ENCODE measurements at places on chromosomes 1 and 21.

- DNase-seq, result no peak
These were observed 49.2 kb downstream of the ASH1L start for GRCh38 chr1:155513300-155513916.

DNA sequence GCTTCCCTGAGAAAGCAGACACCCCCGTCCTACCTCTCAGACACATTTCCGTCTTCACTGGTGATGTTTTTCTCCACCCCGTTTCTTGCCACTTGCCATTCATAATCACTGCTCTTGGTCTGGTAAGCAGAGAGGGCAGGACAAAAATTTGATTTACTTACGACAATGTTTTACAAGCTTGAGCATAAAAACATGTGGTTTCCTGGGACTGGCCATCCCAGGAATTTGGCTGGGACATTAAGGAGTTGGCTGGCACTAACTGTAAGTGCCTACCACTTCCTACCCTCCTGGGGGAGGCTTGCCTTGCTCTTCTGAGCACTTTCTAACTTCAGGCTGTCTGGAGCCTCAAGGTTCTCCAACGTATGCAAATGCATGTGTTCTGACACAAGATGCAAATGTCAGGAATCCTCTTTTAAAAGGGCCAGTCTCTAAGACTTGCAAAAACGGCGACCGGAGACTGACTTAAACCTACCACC is 24.2 kb downstream of the ZBTB18 start:
- DNase-seq, result no peak

DNA sequence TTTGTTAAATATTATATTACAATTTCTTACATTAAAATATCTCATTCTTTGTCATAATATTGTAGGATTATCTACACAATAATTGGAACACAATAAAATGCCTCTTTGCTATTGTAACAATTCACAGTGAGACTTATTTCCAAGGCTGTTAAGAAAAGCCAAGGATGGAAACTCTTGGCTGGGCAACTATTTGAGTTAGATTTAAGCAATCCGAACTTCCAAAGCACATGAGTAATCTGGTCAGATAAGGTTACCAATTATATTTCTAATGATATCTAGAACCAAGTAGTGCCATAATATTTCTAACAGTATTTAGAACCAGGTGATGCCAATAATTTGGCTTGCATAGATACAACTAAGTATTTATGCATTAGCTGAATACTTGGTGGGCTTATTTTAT is 154.7 kb upstream of the KCNK2 start:
- no peak for DNase-seq

- DNase-seq, result no peak
These were observed 577.1 kb downstream of the PLPP3 start for GRCh38 chr1:56002231-56002630.

DNA sequence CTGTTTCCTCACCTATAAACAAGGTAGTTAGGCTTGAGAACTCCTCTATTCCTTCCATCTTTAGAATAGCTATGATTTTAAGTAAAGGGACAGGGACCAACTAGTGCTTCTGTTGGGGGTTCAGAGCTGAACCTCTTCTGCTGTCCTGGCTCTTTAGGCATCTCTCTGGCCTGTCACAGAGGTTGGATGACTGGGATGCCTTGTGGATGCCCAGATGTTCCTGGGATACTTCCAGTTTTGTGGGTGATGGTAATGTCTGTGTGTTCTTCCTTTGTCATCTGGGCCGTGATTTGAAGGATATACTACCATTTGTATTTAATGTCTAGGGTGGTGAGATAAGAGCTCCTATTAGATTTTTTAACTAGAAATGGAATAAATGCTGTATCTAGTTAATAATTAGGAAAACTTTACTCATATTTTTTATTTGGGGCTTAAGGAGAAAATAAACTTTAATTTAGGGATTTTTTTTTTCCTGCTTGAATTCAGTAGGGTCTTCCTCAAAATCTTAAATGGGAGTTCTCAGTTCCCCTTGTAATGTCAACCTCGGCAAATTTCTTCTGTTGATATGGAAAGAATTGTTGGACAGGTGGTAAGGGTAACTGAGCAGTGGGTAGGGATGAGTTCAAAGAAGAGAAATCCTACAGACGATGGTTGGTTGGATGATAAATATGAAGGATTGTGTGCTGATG is 47.2 kb downstream of the LAMC1 start:
- DNase-seq, result no peak

- no peak for DNase-seq
These were observed 129.3 kb downstream of the TMEM53 start for GRCh38 chr1:44544960-44545359.

DNA sequence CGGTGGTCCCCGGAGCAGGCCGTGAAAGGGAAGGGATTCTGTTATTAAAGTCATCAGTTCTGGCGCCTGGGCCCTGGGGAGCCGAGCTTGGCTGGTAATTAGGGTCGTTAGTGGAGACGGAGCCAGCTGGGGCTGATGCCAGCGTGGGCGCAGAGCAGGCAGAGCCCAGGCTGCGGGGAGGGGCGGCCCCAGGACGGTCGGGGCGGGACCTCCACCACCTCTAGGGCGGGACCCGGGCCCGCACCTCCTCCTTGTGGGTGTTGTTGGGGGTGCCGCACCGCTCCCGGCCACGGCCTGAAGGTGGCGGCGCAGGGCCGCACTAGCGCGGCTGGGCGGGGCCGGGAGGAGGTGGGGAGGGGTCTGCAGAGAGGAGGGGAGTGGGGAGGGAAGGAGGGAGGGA is 470.6 kb downstream of the PTPRU start:
- no peak for DNase-seq

DNA sequence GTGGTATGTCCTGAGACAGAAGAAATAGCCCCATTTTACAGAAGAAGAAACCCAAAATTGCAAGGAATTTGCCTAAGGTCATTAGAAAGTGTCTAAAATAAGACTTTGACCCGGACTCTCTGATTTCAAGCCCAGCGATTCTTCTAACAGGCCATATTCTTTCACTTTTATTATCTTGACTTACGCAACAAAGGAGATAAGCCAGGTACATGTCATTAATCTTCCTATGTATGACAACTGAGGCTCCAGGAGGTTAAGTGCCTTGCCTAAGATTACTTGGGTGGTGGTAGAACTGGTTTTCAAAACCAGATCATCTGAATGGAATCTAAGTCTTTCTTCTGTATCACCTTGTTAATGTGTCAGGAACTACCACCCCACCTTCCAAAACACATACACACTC is 124.3 kb downstream of the PBX1 start:
- DNase-seq, result no peak

DNA sequence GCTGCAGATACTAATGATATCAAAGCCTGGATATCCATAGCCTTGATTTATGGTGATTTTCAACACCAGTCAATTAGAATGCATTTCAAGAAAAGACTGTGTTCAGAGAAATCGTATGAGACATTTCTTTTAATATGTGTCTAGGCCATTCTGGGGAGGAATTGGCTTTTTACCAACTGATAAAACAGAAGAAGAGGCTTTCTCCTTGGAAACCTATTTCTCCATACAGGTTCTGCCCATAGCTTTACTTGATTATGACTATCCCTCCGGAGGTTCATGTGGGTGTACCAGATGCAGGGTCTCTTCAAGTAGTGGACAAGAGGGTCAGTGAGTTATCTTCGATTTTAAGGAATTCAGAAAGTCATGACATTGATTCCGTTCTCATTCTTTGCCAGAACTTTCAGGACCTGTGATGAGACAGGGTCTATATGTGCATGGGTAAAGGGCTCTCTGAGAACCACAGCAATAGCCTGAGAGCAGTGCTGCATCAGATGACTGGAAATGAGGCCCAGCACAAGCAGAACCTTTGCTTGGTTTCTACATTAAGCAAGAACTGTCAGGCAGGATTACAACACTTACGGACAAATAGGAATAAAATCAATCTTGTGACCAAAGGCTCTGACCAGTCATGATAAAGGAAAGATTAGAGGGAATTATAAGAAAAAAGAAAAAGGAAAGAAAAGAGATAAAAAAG is 263.7 kb upstream of the SGIP1 start:
- no peak for DNase-seq

- no peak for DNase-seq
These were observed 36.9 kb upstream of the HIVEP3 start for GRCh38 chr1:41955461-41956159.

- DNase-seq, result no peak
These were observed 37.3 kb downstream of the MFSD2A start for GRCh38 chr1:39992234-39992633.

DNA sequence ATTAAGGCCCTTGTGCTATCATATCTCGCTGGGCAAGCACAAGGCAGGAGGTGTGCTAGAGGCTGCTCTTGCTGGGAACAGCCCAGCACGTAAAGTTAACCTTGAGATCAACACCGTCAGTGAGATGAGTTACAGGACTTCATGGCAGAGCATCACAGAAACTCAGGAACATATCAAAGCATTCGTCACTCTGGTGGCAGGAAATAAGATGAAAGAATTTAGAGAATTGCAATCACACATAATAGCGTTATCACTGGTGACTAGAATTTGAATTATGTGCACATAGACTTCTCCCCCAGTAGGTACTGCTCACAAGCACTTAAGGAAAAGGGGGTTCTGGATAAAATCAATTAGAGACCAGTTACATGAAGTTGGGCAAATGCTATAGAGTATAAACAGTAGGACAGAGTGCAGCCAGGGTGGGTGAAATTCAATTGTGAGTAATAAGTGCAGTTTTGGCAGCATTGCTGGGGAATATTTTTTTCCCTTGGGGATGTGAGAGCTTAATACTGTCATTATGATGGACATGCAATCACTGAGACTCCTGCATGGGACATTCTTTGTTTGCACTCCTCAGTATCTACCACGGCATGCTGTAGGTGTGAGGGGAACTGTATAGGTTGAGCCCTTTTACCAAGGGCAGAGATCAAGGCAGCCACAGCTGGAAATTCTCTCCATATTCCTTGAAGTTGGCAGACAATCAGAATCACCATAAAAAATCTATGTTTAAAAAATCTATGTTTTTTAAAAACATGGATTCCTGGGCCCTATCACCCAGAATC is 44.2 kb upstream of the ARHGAP29 start:
- no peak for DNase-seq

- no peak for DNase-seq
These were observed 13.4 kb downstream of the BCAN start for GRCh38 chr1:156655151-156655903.

DNA sequence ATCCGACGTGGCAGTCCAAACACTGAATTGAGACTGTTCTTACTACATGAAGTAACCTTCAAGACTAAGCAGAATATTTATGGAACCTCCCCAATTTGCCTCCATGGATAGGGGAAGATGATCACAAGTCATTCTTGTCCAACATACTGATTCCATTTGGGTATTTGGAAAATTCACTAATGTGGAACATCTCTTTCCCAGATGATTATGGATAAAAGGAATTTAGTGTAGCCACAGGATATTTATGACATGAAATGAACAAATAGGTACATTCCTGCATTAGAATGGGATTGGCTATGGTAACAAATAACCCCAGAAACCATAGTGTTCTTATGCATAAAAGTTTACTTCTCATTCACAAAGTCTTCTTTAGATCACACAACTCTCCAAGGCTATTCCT is 40.2 kb upstream of the SGIP1 start:
- DNase-seq, result no peak

DNA sequence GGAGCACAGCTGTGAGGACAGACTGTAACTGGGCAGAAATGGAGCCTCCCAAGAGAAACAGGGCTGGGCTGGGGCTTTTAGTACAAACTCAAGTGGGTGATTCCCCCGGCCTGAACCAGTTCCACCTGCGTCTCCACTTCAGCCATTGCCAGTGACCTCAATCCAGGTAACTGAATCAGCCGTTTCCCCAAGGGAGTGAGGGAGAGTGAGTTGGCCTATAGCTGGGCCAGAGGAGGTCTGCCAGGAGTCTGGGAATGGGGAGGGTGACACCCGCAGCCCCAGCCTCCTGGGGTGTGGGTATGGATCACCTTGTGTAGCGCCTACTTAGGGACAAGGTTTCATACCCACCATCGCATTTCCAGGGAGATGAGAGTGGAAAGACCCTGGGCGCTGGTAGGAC is 8.5 kb downstream of the SLC26A9 start:
- no peak for DNase-seq

DNA sequence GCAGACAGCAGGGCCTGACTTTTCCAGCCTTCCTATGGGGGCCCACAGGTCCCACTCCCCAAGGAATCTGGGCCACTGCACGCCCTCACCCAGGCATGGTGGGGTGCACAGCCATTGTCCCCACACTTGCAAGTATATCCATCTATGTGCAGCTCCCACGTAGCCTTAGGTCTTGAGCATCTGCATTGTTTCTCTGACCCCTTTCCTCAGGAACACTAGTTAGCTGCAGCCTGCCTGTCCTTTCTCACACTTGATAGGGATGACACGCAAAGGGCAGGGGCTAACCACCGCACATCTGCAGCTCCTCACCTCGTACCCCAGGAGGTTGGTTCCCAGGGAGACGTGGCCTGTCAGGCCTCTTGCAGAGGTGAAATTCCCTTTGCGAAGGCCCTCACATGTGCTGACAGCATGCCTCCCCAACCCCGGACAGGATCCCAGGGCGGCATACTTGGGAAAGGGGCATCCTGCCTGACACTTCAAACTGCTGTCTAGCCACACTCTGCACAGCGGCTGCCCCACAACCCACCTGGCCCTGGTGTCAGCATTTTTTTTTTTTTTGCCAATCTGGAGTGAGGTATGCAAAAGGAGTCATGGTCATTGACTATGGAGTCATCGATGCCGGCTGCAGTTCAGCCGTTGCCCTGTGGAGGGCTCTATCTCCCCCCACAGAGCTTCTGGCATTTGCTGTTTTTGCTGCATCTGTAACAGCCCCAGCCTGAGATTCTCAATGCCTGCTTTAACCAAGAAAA is 5.0 kb downstream of the JMJD4 start:
- no peak for DNase-seq

- DNase-seq, result no peak
These were observed 81.5 kb upstream of the LRIF1 start for GRCh38 chr1:111045033-111045722.

DNA sequence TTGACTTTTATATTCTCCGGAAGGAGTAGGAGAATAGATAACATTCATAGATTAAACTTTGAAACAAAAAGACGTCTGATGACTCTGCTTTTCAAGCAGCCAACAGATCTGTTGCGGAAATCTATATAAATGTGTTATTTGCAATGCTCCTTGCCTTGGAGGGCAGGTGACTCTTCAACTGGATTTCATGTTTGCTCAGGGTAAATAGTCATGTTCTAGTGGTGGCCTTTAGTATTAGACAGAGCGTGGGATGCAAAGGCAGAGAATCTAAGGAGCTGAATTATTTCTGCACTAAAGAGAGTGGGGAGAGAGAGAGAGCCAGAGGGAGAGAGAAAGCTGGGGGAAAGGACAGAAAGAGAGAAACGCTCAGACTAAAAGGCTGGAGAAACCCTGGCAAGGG is 454.3 kb downstream of the AJAP1 start:
- no peak for DNase-seq

GRCh38 chr1:33634806-33635205 is 162.4 kb downstream of the ZSCAN20 start:
- no peak for DNase-seq

DNA sequence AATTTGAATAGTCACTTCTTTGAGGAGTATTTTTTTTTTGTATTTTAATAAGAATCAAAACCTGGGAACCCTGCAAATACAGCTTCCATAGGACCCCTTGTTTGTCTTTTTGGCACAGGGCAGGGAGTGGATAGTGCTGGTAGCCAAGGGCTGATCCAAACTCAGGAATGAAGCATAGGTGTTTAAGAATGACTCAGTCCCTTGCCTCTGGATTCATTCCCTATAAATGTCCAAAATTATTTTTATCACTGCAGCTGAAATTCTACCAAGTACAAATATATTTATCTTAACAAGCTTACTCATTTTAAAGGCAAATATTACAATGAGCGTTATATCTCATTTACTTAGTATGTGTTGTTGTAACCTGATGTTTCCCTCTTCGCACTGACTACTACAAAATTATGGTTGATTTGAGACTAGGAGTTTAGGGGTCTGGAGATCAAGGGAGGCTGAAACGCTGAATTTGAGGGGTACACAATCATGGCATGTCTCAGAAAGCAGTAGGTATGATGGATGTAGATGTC is 278.6 kb upstream of the LYPLAL1 start:
- no peak for DNase-seq
